ENCODE measurements at places on chromosomes 5 and 9.
A peak's percentile ranks its signal among the peaks of the same experiment; 100 is the strongest.

- peak; percentile 58 for DNase-seq
Observed at GRCh38 chr5:149403923-149404745, 25.0 kb upstream of the IL17B start.

GRCh38 chr9:3909966-3910650 lies 384.3 kb upstream of the RFX3 start:
- DNase-seq, result no peak

- DNase-seq, result no peak
Observed at GRCh38 chr9:128355451-128355850, 15.1 kb downstream of the SLC27A4 start.

GRCh38 chr9:12740845-12741244 lies 34.0 kb upstream of the LURAP1L start:
- DNase-seq, result no peak

GRCh38 chr5:18999478-18999877 lies 988.5 kb downstream of the CDH18 start:
- no peak for DNase-seq

DNA sequence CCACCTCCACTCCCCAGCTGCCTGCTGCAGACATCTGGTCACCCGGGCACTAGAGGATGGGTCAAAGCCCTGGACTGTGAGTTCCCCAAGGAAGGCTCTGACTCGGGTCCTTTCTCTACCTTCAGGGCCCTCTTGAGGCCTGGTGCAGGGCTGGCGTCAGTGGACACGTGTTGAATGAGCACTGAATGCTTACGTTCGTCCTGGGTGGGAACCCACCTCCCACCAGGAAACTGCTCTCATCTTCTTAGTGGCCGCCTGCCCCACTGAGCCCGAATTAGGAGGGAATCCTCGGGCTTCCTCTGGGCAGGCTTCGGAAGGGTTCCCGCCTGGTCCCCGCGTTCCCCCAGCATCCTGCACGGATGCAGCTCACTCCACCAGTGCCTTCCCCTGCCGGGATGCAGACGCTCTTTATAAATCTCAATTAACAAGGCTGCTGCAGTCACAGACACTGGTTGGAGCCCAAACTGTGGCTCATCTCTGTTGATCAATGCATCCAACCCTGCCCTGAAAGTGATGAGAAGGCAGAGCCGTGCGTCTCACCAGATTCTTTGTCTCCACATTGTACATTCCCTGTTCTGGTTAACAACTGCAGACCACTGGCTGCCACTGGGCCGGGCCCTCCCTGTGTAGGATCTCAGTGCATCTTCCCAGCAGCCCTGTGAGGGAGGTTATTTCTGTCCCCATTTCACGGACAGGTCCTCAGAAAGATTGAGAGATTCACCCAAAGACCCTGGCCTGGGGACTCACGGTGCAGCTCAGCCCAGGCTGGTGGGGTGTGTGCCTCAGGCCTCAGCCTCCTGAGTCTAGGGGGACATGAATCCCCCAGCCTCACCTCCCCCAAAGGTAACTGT lies 168.8 kb downstream of the GAPVD1 start:
- DNase-seq, result no peak

GRCh38 chr5:36689225-36689624 lies 82.8 kb downstream of the SLC1A3 start:
- no peak for DNase-seq

DNA sequence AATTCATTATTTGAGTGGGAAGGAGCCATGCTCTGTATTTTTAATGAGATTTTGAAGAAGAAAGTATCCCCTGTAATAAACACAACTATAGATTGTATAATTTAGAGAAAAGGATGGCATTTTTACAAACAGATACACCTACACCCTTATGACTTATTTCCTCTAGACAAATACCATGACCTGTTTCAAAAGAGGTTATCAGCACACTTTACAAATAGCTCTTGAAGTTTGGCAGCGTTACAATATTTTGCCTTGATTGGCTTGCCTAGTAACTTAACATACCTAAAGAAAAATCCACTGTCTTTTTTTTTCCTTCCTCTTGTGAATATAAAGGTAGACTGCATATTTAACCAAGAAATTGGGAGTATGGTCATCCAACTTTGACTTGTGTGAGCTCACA lies 28.5 kb upstream of the CETN3 start:
- no peak for DNase-seq

GRCh38 chr9:133677126-133678010 lies 41.2 kb downstream of the DBH start:
- no peak for DNase-seq

- no peak for DNase-seq
Observed at GRCh38 chr5:137836997-137837396, 30.7 kb upstream of the MYOT start.

- DNase-seq, result no peak
Observed at GRCh38 chr9:98795970-98796363, 388 bp downstream of the ANKS6 start.

GRCh38 chr5:163759000-163759704 lies 253.7 kb downstream of the MAT2B start:
- DNase-seq, result no peak

DNA sequence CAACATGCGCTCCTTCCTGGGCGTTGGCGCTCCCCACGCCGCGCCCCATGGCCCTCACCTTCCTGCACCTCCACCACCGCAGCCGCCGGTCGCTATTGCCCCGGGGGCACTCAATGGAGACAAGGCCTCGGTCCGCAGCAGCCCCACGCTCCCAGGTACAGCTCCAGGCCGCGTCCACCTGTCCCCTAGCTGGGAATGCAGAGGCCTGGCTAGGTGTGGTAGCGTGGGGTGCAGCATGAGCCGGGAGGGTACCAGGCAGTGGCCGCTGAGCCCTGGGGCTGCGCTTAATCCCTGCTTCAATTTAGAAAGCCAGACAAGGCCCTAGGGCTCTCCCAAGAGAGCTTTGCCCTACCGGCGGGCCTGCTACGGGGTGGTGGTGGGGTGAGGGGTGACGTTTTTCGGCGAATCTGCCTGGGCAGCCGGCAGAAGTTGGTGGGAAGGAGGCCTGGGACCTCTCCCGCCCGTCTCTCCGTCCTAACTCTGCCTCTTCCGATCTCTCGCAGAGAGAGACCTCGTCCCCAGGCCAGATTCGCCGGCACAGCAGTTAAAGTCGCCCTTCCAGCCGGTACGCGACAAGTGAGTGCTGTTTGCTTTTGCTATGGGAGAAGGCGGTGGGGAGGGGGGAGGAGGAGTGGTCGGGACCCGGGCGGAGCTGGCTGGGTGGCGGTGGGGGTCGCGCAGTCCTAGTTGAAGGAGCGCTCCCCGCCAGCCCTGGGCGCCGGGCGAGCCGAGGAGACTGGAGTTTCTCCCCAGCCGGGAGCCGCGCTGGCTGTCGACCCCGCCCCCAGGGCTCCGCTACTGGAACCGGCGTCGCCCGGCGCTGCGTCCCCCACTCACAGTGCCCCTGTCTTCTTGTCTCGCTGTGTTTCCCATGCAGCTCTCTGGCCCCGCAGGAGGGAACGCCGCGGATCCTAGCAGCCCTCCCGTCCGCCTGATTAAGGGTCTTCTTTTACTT lies 4.8 kb downstream of the IRX1 start:
- DNase-seq, result no peak

- DNase-seq, result no peak
Observed at GRCh38 chr9:123058834-123059233, 25.4 kb downstream of the GPR21 start.

DNA sequence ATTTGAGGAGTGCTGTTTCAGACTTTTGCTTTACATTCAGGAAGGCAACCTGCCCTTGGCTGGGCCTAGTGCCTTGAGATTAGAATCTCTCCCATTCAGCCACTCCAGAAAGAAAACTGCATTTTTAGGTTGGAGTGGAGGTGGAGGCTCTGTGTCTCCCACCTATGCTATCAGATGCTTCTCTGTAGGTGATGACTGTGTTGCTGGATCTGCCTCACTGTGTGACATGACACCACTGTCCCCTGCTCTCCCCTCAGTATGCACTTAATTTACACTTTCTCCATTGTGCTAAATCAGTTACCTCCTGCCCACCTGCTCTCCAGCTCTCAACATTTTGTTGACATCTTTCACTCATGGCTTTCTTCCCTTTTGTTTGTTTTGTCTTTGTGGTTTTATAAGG lies 265.8 kb downstream of the TENT4A start:
- DNase-seq, result no peak

DNA sequence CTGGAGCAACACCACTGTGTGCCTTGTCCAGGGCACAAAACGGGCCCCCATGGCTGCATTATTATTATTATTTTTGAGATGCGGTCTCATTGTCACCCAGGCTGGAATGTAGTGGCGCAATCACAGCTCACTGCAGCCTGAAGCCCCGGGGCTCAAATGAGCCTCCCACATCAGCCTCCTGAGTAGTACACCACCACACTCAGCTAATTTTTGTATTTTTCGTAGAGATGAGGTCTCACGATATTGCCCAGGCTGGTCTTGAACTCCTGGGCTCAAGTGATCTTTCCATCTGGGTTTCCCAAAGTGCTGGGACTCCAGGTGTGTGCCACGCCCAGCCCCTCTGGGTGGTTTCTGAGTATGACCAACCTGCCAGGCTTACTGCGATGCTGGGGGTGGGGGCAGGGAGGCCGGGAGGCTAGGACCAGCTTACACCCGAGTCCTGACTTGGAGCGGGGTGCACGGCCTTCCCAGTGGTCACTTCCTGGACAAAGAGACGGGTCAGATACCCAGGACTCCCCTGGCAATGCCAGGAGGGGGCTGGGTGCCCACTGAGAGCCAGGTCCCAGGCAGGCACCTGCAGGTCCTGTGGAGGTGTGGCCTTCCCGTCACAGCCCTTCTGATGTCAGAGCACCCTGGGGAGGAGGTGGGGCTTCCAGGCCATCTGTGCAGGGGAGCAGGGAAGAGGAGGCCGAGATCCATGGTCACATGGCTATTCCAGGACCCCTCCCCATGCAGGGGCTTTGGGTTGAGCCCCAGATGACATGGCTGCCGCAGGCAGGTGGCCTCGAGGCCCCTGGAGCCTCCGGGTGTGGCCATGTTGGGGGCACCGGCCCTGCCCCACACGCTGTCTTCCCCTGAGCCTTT lies 8.3 kb upstream of the NRARP start:
- no peak for DNase-seq

DNA sequence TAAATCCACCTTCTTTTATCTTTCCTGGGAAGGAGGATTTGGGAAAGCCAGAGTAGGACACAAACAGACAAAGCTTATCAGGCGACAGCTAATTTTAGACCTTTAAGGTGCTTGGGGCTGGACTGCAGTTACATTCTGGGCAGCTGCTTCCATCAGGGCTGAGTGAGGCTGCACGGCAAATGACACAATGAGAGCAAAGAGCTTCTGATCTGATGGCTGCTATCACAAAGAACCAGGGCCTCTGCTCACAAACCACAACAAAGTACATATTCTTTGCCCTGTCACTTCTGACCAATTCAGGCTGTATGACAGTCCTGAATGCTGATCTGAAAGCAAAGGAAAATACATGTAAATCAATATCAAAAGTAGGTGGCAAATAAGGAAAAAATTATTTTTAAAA lies 93.1 kb downstream of the MRPS27 start:
- no peak for DNase-seq

GRCh38 chr9:92289708-92290390 lies 3.6 kb downstream of the IARS1 start:
- no peak for DNase-seq

DNA sequence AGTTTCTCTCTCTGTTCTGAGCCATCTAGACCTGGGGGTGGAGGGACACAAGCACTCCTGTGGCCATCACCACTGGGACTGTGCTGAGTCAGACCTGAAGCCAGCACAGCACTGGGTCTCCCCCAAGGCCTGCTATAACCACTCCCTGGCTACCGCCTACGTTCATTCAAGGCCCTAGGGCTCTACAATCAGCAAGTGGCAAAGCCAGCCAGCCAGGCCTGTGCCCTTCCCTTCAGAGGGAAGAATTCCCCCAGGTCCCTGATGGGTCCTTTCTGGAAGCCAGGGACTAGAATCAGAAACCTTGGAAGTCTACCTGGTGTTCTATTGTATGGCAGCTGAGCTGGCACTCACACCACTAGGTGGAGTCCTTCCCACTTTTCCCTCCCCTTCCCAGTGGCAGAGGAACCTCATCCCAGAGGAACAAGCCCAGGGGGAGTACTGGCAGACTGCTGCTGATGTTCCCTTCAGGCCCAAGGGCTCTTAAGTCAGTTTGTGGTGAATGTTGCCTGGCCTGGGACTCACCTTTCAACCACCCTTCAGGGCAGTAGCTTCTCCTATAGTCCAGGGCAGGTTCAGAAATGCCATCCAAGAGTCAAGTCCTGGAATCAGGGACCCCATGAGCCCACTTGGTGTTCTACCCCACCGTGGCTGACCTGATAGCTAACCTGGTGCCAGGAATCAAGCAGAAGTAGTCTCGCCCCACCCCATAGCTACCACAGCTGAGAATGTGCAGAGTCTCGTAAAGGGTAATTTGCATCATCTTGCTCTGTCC lies 20.0 kb downstream of the JMY start:
- no peak for DNase-seq

- DNase-seq, result no peak
Observed at GRCh38 chr5:32595118-32595517, 9.8 kb downstream of the SUB1 start.

GRCh38 chr9:12631866-12632265 lies 61.3 kb upstream of the TYRP1 start:
- no peak for DNase-seq

DNA sequence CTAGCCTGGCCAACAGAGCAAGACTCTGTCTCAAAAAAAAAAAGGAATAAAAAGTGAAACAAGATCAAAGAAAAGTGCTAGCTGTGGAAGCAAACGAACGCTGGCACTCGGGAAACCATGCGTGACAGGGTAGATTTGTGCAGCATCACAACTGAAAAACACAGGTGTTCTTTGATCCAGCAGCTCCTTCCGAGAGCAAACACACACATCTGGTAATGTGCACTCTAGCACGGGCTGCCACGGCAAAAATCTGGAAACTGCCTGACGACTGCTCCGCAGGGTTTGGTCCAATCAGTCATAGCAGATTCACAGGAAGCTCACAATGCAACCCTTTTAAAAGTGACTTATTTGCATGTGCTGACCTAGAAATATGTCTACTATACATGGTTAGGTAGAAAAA lies 80.0 kb downstream of the SYK start:
- DNase-seq, result no peak

GRCh38 chr9:131028221-131028884 lies 19.4 kb downstream of the LAMC3 start:
- DNase-seq, result no peak

- DNase-seq, result no peak
Observed at GRCh38 chr5:122402955-122403685, 91.1 kb downstream of the SNCAIP start.

- no peak for DNase-seq
Observed at GRCh38 chr9:134855231-134855899, 25.2 kb upstream of the FCN2 start.

GRCh38 chr5:53180538-53180937 lies 71.0 kb upstream of the MOCS2 start:
- DNase-seq, result no peak

GRCh38 chr9:110282018-110282738 lies 25.9 kb upstream of the TXN start:
- DNase-seq, result no peak

Measured in T1000 (cell line).